ENCODE measurements at places on chromosomes 12 and 14. TPM values are rescaled to one million over a fixed set of nuclear protein-coding genes. Genes with fewer than 3 reads are reported as not detected.

The SLIRP gene
- polyA plus RNA-seq: 148 TPM

The PMEL gene
- 1.4 TPM for polyA plus RNA-seq

The ARID2 gene
- polyA plus RNA-seq: 13.8 TPM

The RERG gene
- polyA plus RNA-seq: not detected

The PTCSC3 gene
- not detected for polyA plus RNA-seq

The MGST1 gene
- polyA plus RNA-seq: 614 TPM

The NT5DC3 gene
- polyA plus RNA-seq: 8.8 TPM

- DNase-seq: no peak
Observed at GRCh38 chr12:105279460-105280056, 43.6 kb upstream of the APPL2 start.

DNA sequence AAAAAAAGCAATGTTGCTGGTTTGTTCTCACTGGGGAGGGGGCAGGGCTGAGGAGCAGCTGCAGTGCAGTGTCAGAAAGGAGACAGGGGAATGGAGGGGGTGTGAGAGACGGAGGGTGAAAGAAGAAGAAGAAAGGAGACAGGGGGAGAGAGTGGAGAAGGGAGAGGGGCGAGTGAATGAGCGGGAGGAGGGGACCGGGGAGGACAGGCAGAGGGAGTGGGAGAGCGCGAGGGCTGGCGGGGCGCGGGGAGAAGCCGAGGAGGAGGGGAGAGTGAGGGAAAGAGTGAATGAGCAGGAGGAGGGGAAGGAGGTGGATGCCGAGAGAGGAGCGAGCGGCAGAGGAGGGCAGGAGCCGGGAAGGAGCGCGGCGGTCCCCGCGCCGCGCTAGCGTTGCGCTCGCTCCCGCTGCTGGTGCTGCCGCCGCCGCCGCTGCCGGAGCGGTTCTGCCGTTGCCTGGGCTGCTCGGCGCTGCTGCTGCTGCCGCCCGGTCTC, at the start of gene NOVA1:
TSS of gene NOVA1 (minus strand) at position 445 of the 492 bp plus-strand sequence. CDS start 597 bp downstream, outside the sequence.
- DNase-seq: no peak

DNA sequence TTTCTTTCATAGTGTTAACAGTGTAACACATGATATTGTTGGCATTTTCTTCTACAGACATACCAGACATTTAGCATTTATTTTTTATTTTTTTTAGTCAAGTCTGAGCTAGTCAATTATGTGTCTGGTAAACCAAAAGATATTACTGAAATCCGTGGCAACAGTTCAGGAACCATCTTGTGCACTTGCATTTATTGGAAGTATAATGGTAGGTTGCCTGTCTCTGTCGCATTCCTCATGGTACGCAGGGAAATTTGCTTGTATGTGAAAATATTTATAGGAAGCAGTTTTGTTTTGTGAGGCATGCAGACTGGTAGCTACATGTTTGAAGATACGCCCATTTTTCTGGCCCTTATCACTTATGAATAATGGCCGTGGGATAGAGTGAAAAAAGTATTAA, 186.1 kb upstream of the SLC38A2 start:
- DNase-seq: peak; percentile 69

- DNase-seq: no peak
Observed at GRCh38 chr14:74945261-74945851, 10.0 kb downstream of the PGF start.

- DNase-seq: no peak
Observed at GRCh38 chr14:89190765-89191513, 226.1 kb downstream of the FOXN3 start.

- no peak for DNase-seq
Observed at GRCh38 chr12:50676756-50677155, 87.1 kb upstream of the ATF1 start.

DNA sequence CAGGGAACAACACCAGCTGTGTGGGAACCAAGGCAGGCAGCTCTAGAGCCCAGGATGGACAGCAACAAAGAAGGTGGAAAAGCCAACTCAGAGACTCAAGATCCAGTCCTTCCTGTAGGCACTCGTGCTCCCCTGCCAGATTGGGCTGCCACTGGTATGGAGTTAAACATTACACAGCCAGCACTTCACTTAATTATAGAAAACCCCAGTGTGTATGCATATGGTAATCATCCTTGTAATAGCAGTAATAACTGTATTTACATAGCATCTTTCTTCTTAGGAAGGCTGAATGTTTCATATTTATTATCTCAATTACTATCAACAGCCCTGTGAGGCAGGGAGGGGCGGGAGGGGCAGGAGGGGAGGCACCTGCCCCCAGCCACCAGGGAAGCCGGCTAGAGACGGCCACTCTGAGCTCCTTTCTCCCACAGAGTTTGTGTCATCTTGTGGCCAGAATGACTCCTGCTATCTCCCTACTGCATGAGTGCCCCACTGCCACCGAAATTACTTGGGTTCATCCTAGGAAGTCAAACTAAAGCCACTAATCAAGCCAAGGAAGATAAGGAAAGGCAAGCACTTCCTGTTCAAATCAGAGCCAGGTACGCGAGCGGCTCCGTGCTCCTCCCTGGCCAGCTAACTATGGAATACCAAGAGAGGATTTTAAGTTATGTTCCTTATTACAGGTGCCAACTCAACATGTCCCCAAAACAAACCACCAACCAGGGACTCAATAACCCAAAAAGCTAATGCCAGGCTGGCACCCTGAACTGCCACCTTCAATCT, 15.7 kb upstream of the RAB35 start:
- DNase-seq: no peak

DNA sequence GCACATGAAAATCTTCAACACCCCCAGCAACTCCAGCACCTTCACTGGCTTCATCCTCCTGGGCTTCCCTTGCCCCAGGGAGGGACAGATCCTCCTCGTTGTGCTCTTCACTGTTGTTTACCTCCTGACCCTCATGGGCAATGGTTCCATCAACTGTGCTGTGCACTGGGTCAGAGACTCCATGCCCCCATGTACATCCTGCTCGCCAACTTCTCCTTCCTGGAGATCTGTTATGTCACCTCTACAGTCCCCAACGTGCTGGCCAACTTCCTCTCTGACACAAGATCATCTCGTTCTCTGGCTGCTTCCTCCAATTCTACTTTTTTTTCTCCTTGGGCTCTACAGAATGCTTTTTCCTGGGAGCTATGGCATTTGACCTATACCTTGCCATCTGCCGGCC, 11.5 kb upstream of the OR11G2 start:
- no peak for DNase-seq

DNA sequence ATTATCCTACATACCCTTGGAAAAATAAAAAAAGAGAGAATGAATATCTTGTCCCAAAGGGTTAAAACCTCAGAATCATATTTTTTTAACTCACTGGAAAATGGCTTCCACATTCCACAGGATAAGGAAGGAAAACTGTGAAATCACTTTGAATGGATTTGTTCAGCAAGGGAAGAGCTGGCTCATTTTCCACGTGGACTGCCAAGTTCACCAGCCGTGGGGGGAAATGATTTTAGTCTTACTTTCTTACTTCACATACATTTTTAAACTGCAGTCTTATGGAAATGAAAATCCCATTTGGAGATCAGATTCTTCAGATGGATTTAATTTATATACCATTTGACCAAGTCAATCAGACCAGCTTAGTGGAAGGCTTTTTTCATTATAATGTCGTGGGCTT, 29.9 kb upstream of the AEBP2 start:
- DNase-seq: no peak
